NCI-H2171 (cell line): ENCODE measurements at places on chromosomes 12 and 14.

GRCh38 chr12:54035568-54036264, 2.9 kb downstream of the HOXC5 start:
- no peak for DNase-seq

DNA sequence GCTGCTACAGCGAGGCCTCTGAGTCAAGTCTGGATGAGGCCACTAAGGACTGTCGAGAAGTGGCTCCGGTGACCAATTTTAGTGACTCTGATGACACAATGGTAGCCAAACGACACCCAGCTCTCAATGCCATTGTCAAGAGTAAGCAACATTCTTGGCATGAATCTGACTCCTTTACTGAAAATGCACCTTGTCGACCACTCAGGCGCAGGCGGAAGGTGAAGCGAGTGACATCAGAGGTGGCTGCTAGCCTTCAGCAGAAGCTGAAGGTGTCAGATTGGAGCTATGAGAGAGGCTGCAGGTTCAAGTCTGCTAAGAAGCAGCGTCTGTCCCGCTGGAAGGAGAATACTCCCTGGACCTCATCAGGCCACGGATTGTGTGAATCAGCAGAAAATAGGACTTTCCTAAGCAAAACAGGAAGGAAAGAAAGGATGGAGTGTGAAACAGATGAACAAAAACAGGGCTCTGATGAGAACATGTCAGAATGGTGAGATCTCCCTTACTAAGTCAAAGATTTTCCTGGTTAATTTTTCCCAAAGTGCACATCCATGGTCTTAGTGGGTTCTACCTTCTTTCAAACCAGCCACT, 2.9 kb downstream of the GPATCH2L start:
- no peak for DNase-seq

DNA sequence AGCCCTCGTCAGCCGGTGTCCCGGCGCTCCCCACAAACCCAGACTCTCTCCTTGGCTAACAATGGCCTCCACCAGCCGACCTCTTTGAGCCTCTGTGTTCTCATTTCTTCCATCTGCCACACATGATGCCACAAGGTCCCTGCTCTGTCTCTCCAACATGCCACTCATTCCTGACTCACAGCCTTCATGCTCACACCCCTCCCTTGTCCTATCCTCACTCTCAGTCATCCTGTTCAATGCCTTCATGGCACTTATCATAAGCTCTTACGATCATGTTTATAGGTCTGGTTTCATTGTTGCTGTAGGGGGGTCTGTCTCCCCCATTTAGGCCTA, 9.6 kb upstream of the SERPINA11 start:
- no peak for DNase-seq

- no peak for DNase-seq
Measured at GRCh38 chr12:91781114-91781513, 364.5 kb downstream of the BTG1 start.

- DNase-seq, result no peak
Measured at GRCh38 chr12:79420146-79420618, 270.6 kb downstream of the PAWR start.

GRCh38 chr14:64725879-64726584, 21.8 kb downstream of the PLEKHG3 start:
- no peak for DNase-seq

DNA sequence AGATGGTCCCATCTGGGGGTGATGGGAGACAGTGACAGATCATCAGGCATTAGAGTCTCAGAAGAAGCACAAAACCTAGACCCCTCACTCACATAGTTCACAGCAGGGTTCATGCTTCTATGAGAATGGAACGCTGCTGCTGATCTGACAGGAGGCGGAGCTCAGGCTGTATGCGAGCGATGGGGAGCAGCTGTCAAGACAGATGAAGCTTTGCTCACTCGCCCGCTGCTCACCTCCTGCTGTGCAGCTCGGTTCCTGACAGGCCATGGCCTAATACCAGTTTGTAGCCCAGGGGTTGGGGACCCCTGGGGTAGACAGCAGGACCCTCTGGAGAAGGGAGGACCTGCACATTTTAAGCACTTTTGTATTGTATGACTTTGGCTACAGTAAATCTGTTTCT, 111.2 kb downstream of the LGMN start:
- DNase-seq, result peak; percentile 88

GRCh38 chr12:100987552-100988521, 193.3 kb downstream of the ANO4 start:
- no peak for DNase-seq

GRCh38 chr14:23936084-23936829, 17.3 kb upstream of the DHRS4 start:
- no peak for DNase-seq

GRCh38 chr12:130236446-130236845, 74.2 kb downstream of the FZD10 start:
- no peak for DNase-seq

GRCh38 chr12:19945559-19946435, 422.5 kb upstream of the PDE3A start:
- no peak for DNase-seq

- no peak for DNase-seq
Measured at GRCh38 chr14:33377596-33378390, 439.1 kb downstream of the NPAS3 start.

DNA sequence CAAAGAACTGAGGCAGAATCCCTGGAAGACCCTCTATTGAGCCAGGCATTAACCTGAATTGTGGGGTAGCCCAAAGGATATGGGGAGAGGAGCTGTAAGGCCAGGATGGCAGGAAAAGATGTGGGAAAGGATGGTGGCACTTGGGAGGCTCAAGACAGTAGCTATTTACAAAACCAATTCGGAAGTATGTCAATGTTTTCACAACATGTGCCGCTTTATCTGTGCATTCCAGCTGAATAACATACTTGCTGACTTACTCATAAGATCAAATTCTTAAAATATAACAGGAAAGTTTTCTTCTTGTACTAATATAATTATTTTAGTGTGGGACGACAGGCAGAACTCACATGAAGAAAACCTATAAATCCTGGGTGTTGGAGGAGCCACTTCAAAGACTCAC, 10.6 kb downstream of the BBS10 start:
- DNase-seq, result no peak

DNA sequence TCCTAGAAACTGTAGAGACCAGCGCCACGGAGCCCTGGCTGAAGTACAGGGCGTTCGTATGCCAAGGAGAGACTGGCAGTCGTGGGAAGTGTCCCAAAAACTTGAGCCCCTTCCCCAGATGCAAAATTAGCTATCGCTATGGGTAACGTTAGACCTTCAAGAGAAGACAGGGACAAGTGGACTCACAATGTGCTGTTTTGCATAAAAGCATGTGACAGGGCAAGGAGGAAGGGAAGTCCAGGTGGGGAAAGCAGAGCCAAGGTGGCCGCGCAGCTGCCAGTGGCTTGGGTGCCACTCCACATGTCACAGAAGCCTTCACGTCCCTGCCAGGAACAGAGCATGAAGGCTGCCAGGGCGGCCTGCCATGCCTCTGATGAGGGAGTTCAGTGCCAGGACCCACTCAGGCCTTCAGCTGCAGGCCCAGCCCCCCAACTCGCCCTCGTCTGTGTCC, 61.2 kb upstream of the DYNC1H1 start:
- DNase-seq, result no peak

GRCh38 chr14:61568572-61569011, 126.7 kb upstream of the HIF1A start:
- peak; percentile 54 for DNase-seq

DNA sequence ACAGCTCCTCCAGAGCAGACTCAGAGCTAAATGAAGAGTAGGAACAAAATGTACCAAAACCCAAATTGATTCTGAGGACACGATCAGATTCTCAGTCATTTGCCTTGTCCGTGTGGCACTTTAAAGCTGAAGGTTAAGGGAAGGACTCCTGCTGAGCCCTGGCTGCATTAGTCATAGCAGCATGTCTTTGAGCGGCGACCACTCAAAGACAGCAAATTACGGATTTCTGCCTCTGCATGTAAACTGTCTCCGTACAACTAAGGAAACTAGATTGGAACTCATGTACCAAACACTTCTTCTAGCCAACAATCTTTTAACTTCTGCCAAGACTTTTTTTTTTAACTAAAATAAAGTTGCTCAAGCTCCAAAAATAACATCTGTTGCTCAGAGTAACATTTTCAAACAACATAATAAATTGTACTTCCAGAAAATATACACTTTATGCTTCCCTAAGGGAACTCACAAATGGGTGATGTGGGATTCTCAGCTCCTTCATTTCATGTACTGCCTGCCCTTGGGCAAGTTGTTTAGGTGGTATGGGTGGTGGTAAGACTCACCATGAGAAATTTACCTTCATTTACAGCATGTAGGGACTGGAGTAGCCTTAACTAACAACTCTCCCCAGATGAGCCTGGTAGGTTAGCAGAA, 56.1 kb downstream of the RERG start:
- DNase-seq, result no peak

GRCh38 chr12:78719721-78720120, 144.9 kb upstream of the SYT1 start:
- no peak for DNase-seq

GRCh38 chr12:3217683-3218079, 140.5 kb downstream of the TSPAN9 start:
- no peak for DNase-seq

DNA sequence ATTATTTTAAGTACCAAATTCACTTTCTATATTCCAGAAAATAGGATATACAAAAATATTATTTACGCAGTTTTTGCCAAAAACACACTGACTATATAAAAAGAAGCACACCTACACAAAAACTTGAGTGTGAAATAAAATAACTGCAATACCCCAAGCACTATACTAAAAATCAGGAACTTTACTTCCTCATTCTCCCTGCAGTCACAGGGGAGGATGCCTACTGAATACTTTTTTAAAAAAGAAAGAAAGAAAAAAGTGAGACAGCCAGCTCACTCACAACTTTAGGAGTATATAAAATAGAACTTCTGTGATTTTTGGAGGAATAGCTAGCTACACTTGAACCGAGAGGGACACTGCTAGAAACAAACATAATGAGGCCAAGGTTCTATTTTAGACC, 12.2 kb downstream of the RPS6KA5 start:
- no peak for DNase-seq

DNA sequence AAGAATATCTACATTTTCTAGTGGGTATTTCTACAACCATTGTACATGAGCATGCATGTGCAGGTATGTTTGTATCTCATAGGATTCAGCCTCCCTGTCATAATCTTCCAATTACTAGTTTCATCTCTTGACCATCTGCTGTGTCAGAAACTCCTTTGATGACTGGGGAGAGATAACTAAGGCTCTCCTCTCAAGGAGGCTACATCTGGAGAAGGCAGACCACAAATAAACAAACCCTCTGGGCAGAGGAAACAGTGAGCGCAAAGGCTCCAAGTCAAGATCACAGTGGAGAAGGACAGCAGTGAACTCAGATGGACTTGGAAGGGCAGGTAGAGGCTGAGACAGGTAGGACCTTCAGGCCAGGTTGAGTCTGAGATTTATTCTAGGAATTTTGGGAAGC, 166.4 kb downstream of the PELI2 start:
- no peak for DNase-seq

DNA sequence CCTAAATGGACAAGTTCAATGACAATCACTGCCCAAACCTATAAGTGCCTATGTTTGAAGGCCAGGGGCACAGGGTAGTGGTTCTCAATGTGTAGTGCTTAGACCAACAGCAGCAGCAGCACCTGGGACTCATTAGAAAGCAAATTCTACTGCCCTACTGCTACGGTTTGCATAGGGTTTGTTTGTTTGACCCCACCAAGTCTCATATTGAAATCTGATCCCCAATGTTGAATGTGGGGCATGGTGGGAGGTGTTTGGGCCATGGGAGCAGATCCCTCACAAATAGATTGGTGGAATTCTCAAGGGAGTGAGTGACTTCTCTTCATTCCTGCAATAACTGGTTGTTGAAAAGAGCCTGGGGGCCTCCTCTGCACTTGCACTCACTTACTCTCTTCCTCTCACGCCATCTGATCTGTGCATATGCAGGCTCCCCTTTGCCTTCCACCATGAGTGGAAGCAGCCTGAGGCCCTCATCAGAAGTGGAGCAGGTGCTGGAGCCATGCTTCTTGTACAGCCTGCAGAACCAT, 39.5 kb downstream of the PPM1H start:
- DNase-seq, result no peak

DNA sequence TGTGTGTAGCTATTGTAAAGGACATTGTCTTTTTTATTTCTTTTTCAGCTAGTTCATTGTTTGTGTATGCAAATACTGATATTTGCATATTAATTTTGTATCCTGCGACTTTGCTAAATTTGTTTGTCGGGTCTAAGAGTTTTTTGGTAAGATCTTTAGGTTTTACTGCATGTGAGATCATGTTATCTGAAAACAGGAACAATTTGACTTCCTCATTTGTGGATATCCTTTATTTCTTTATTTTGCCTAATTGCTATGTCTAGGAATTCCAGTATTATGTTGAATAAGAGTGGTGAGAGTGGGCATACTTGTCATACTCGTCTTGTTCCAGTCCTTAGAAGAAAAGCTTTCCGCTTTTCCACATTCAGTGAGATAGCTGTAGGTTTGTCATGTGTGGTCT, 28.8 kb downstream of the SIX4 start:
- no peak for DNase-seq

GRCh38 chr12:45324391-45324790, 108.5 kb downstream of the ANO6 start:
- DNase-seq, result no peak
